Hematopoietic multipotent progenitor cell treated with erythropoietin and hydrocortisone succinate and interleukin-3 and kit ligand, for 8 days (in vitro differentiated cells): ENCODE measurements at places on chromosomes 3 and 15.

DNA sequence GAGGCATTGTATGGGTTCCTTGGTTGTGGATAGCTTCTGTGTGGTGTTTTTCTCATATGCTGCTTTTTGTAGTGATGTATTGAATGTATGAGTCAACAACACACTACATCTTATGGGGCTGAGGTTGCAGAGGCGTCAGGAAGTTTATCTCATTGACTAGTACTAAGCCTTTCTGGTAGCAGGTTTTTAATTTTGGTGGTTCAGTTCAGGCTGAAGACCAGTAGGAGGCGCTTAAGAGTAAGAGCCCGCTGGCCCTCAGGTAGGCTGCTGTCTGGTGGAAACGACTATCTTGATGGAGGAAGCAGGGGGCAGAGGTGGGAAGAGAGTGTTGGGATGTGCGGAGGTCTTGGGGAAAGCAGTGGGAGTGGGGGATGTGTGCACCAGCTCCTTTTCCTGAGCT, 62.4 kb downstream of the RTP4 start:
- DNase-seq: no peak

- DNase-seq: no peak
These were observed 28.9 kb downstream of the PLA2G4D start for GRCh38 chr15:42065468-42065867.

- no peak for DNase-seq
These were observed 32.8 kb downstream of the ZXDC start for GRCh38 chr3:126442856-126443242.

- DNase-seq: no peak
These were observed 166.9 kb upstream of the TPM1 start for GRCh38 chr15:62875626-62876021.

- no peak for DNase-seq
These were observed 32.2 kb upstream of the IL20RB start for GRCh38 chr3:136925425-136926190.

DNA sequence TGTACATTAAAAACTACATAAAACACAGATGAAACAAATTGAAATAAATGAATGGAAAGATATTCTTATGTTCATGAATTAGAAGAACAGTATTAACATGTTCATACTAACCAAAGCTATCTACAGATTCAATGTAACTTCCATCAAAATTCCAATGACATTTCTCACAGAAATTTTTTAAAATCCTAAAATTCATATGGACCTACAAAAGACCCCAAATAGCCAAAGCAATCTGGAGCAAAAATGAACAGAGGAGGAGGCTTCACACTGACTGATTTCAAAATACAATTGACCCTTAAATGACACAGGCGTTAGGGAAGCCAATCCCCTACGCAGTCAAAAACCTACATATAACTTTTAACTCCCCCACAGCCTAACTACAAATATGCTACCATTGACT, 39.4 kb downstream of the KPNA1 start:
- no peak for DNase-seq

GRCh38 chr3:36777424-36778218, 13.3 kb upstream of the DCLK3 start:
- no peak for DNase-seq

- no peak for DNase-seq
These were observed 412.7 kb upstream of the ZNF717 start for GRCh38 chr3:76198086-76198485.

DNA sequence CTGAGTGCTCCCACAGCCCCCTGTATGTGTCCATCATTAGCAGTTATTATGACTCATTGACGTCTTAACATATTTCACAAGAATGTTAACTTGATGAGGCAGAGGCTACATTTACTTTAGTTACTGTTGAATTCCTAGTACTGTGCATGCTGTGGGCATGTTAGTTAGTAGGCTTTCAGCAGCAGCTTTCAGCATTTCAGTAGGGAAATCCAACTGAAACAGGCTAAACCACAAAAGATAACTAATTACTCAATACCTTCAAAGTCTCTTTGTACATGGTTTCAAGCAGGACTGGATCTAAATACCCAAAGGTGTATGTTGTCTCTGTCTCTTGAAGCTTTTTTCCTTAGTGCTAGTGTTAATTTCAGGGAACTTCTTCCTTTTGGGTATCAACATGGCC, 229.9 kb upstream of the SUCLG2 start:
- no peak for DNase-seq

DNA sequence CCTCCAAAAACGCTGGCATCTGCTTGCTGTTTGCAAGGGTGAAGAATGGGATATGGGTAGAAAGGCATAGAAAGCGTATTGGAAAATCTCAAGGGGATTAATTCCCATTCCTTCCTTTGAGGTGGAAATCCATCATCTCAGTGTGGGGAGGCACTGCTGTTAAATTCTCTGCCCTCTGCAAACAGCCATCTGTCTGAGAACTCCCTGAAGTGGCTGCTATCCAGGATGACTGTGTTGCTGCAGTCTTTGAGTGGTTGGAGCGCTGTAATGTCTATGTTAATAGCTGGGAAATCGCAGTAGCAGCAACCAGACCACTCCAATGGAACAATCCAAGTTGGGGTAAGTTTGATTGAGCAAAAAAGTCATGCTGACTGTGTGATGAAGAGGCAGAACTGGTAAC, 625.9 kb downstream of the NLGN1 start:
- DNase-seq: no peak

- peak; percentile 37 for DNase-seq
These were observed 24.5 kb upstream of the HDAC11 start for GRCh38 chr3:13455644-13456043.

DNA sequence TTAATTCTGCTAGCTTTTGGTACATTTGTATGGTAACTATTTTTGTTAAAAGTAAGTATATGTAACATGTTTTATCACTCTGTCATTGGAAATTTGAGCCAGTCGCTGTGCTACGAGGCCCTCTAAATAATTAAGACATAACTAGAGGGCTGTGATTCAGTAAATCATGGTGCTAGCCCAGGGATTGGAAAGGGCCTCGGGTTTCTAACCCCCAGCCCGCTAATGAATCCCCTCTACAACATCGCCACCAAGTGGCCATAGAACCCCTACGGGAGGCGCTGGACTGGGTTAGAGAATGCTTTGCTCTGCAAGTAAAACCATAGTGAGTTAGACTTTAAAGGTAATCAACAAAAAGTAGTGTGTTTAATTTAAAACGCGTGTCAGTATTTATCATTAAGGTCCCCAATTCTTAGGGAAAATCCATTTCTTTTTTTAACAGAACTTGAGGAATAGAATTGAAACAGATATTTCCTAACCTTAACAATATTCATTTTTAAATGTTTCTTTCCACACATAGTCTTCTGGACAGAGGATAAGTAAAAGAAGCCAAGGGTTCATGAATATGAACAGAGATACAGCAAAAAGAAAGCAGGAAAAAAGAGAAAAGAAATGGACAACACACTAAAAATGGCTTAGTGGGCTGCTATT, 744.7 kb downstream of the EPHA3 start:
- DNase-seq: no peak

GRCh38 chr15:64224511-64224910, 61.7 kb upstream of the PPIB start:
- peak; percentile 76 for DNase-seq

- no peak for DNase-seq
These were observed 30.3 kb upstream of the GADL1 start for GRCh38 chr3:30924763-30925162.

DNA sequence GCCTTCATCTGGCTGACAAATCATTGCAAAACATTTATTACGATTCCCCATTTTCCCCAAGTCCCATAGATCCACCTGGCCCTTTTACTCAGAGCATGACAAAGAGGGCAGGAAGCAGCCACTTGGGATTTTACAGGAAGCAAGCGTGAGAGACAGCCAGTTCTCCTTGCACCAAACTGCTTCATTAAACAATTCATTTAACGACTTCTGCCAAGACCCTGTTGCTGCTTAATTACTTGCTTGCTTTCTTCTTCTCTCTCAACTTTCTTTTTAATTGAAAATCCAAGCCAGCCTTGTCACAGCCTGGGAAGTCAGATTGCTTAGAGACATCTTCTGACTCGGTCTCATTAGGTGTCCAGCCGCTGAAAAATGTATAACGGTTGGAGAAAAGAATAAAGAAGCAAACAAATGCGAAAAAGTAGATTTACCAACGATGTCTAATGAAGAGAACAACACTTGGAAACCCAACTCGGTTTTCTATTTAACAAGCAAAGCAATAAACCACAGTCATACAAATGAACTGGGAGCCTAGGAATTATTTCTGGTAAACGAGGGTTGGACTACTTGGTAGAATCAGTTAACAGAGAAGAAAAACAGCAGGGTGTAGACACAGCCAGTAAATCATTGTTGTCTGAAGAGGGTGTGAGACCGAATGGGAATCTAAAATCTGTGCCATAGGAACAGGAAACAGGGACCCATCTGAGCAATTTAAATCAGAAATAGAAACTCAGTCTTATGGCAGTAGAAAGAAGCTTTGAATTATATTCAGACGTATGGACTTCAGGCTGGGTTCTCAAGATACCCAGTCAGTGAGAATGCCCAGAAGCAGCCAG, 298.3 kb downstream of the LRRC3B start:
- DNase-seq: no peak

- no peak for DNase-seq
These were observed 100.4 kb downstream of the LSM3 start for GRCh38 chr3:14278799-14279625.

GRCh38 chr15:29822684-29823459, 604 bp upstream of the TJP1 start:
- peak; percentile 8 for DNase-seq

DNA sequence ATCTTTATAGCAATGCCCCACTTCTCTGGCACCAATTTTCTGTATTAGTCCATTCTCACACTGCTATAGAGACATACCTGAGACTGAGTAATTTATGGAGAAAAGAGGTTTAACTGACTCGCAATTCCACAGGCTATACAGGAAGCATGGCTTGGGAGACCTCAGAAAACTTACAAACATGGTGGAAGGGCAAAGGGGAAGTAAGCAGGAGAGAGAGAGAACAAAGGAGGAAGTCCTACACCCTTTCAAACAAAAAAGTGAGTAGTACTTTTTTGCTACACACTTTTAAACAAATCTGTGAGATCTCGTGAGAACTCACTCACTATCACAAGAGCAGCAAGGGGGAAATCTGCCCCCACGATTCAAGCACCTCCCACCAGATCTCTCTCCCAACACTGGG, 67.8 kb upstream of the ZBED2 start:
- DNase-seq: no peak

GRCh38 chr3:168570404-168571155, 474.9 kb upstream of the GOLIM4 start:
- DNase-seq: no peak

GRCh38 chr3:191220908-191221307, 21.9 kb downstream of the OSTN start:
- DNase-seq: no peak

- peak; percentile 75 for DNase-seq
These were observed at the start of gene USF3 for GRCh38 chr3:113695786-113696645. Gene USF3 (minus strand): TSS chr3:113696642. CDS start chr3:113674878, 21,764 bp downstream.

DNA sequence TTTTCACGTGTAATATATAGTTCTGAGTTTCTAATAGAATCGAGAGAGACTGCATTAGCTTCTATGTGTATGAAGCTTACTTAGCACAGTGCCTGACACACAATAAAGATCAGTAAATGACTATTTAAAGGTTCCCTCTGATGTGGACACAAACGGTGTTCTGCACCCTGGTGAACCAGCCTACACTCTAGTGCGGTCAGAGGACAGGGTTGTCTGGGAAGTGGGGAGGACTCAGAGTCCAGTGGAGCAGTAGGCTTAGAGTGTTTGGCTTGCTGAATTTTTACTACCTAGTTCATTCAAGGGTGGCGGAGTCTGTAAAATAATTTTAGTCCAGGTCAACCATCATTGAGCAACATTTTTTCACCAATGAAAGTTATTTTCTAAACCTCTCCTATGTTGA, 77.8 kb downstream of the DIPK2A start:
- DNase-seq: no peak

- peak; percentile 26 for DNase-seq
These were observed 7.8 kb downstream of the MAP2K1 start for GRCh38 chr15:66394472-66394871.

GRCh38 chr3:122563717-122564025, 429 bp downstream of the PARP9 start:
- DNase-seq: peak; percentile 34

GRCh38 chr3:40976241-40976640, 223.1 kb upstream of the CTNNB1 start:
- no peak for DNase-seq

DNA sequence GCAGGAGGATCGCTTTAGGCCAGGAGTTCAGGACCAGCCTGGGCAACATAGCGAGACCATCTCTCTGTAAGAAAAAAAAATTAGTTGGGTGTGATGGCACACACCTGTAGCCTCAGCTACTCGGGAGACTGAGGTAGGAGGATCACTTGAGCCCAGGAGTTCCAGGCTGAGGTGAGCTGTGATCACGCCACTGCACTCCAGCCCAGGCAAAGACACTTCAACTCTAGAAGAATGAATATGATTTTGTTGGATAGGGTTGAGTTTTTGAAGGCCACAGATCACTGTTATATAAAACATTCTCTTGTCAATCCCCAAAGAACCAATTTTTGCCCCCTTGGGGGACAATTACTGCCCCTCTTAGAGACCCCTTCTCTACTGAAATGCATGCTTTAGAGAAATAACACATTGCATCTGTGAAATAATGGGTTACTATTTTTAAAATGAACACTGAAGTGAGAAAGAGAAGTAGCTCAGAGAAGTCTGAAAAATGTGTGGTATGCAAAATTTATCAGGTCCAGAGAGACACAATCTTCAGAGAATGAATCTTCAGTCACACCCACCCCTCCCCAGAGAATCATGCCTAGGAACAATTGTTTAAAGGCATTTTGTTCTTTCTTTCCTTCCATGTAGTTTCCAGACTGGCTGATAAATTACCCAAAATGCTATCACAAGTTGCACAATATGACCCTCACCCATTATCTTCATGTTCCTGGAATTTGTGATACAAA, 42.7 kb downstream of the METTL6 start:
- peak; percentile 48 for DNase-seq

DNA sequence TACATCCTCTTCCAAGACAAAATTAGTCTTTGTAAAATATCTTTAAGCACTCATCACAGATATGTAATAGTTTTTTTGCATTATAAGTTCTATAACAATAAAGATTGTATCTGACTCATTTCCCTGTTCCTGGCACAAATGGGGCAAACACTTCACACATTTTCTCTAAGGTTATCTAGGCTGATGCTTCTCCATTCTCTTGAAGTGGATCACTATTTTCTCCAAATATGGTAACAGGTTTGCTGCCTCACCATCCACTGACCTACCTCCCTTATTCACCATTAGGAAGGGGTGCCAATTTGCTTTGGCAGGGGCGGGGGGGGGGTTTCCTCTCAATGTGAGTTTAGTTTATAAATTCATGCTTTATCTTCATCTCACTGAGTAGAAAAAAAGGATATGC, 767.7 kb upstream of the LMCD1 start:
- DNase-seq: no peak

- no peak for DNase-seq
These were observed 52.7 kb downstream of the HRH1 start for GRCh38 chr3:11206953-11207352.

GRCh38 chr3:110495201-110495927, 576.3 kb upstream of the NECTIN3 start:
- no peak for DNase-seq
